Naive thymus-derived CD4-positive, alpha-beta T cell (primary cell): ENCODE measurements at places on chromosomes 1 and 21.
A peak's percentile ranks its signal among the peaks of the same experiment; 100 is the strongest.

DNA sequence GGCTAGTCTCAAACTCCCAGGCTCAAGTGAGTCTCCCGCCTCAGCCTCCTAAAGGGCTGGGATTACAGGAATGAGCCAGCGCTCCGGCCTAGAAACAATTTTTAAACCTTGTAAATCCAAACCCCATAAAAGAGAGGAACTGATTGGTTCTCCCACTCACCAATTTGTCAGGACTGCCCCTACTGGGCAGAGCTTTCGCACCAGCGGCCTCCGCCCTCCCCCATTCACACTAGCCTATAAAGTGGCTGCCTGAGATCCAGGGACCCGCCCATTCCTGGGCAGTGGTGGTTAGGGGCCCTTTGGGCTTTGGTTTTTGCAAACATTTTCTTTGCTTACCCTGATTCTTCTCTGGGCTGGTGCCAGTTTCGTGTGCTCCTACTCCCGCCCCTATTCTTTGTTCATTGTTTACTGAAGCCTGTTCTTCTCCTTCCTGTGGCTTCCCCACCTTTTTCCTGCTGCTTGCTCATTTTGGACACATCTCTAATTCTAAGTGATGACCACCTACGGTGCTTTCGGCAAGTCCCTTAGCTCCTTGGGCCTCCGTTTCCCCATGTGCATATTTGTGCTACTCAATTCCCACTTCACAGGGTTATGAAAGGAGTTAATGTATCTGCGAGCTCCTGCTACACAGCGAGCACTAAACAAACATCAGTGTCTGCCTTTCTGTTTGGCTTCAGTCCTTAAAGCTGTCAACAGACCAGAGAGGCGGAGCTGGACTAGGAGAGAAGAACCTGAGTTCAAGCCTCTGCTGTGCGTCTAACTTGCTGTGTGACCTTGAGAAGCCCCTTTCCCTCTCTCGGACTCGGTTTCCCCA is 39.8 kb upstream of the CLIC4 start:
- DNase-seq, result no peak

DNA sequence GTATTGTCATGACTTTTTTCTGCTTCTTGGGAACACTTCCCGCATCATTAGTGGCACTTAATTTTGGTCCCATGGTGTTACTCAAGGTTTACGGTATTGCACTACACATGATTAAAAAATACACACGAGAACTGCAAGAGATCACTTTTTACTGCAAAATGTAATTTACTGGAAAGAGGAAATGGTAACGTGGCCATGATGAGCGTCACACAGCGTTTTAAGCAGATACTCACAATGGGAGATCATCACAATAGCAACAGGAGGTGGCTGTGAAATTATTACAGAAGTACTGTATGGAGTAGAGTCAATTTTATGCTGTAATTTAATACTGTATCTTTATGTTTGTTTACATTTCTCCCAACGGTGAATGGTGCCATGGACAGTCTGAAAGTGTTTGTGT is 1510.3 kb downstream of the AMY1C start:
- DNase-seq, result no peak

DNA sequence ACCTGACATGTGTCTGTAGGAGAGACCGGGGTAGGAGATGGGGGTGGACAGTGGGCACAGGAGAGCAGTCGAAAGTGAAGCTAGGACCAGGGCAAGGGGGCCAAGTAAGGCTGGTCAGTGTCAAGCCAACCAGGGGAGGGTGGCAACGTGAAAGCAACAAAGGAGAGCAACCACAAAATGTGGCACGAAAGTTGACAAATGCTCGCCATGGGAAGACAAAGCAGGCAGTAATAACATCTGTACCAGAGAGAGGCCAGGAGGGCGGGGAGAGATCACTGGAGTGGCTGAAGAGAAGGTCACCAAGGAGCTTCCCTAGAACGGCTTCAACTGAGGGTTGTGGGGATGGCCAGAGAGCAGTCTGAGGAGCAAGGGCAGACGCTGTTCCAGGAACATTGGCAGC is 17.0 kb downstream of the QSOX1 start:
- no peak for DNase-seq

DNA sequence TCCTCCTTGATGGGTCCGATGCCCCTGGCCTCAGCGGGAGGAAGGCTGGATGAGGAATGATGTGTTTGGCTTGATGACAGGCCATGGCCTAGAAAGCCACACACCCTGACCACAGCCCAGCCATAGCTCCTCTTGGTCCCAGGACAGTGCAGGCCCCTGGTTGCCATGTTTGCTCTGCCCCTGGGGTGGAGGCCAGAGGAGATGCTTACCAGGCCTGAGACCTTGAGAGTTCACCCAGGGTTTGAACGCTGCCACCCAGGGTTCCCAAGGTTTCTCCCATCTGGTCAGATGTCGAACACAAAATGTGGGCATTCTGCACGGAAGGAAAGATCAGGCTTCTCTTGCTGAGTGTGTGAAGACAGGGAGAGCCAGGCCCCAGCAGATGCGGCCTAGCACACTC is 2.6 kb downstream of the C1orf226 start:
- DNase-seq, result no peak

DNA sequence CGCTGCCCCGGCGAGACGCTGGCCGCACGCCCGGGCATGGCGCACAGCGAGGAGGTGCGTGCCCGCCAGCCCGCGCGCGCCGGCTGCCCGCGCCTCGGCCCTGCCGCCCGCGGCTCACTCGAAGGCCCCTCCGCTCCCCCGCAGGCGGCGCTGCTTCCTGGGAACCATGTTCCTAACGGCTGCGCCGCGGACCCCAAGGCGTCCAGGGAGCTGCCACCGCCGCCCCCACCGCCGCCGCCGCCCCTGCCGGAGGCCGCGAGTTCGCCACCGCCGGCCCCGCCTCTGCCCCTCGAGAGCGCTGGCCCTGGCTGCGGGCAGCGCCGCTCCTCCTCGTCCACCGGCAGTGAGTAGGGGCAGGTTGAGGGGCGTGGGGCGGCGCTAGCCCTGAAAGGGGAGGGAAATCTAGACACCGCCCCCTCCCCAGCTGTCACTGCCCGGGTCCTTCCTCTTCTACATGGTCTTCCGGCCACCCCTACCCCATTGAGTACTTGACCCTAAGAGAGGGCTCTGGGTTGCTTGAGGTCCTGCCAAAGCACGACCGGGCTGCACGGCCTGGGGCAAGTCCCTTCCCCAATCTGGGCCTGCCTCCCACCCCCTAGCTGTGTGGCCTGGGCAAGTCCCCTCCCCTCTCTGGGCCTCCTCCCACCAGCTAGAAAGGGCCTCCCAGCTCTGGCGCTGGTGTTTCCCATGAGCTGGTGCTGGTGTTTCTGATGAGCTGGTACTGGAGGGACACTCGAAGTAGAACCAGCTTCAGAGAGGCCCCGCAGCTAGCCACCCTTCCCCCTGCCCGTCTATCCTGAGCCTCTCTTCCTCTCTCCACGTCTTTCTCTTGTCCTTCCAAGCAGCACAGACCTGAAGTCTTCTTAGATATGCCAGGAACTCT is 17.0 kb downstream of the TNFRSF25 start:
- peak; percentile 38 for DNase-seq

GRCh38 chr1:230279583-230279945 is 146.6 kb downstream of the PGBD5 start:
- no peak for DNase-seq
